Fibroblast of the aortic adventitia (primary cell): ENCODE measurements at places on chromosomes 6 and 20. TPM values are rescaled to one million over a fixed set of nuclear protein-coding genes. Genes with fewer than 3 reads are reported as not detected.
A peak's percentile ranks its signal among the peaks of the same experiment; 100 is the strongest.

DNA sequence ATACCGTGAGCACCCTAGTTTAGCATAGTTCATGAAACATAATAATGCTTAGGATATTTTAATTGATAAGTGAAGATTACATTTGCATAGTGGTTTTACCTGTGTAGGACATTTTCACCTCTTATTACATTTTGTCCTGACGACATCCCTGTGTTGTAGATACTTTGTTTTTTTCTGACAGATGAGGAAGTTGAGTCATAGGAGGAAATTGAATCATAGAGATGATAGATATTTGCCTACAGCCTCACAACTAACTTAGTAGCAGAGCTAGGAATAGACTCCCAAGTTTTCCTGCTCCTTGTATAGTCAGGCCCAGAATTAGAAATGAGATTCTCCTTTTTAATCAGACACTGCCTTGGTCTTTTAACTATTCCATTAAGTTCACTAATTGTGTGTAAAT lies 100.5 kb upstream of the SUPT3H start:
- DNase-seq, result peak; percentile 60

DNA sequence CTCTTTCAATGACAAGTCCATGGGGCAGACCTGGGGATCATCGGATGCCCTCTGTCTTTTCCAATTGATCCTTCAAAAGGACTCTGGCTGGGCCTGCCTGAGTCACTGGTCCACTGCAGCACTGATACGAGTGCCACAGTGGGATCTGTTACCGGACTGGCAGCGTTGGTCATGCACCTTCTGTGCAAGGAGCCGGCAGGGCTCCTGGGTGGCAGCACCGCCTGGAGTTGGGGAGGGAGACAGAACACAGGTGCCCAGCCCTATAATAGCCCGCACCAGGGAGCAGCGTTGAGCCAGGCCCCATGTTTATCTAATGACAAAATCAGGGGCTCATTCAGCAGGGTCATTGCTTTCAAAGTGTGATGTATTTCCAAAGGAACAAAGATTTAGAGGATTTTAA lies 64.2 kb upstream of the NXT1 start:
- no peak for DNase-seq

DNA sequence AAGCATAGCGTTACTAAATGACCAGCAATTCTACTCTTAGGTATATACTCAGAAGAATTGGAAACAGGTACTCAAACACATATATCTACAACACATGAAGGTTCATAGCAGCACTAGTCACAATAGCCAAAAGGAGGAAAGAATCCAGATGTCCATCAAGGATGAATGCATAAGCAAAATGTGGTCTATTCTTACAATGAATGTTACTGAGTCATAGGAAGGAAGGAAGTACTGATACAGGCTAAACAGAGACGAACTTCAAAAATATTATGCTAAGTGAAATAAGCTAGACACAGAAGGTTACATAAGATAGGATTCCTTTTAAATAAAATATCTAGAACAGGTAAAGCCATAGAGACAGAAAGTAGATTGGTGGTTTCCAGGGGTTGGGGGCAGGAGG lies 93.5 kb downstream of the MAP3K7 start:
- peak; percentile 71 for DNase-seq

DNA sequence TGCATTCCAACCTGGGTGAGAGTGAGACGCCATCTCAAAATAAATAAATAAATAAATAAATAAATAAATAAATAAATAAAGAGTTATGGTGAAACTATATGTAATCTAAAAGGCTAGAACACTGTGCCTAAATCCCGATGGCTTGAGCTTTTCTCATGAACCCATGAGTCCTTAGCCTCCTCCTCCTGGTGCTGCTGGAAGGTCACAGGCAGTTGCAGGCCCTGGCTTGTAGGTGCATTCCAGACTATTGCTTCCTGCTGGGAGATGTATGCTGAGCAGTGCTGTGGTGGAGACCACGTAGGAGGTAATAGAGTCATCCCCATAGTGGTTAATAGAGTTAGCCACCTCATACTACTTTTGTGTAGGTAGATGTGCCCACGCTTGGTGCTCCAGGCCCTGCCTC lies 12.5 kb downstream of the PTK7 start:
- no peak for DNase-seq

DNA sequence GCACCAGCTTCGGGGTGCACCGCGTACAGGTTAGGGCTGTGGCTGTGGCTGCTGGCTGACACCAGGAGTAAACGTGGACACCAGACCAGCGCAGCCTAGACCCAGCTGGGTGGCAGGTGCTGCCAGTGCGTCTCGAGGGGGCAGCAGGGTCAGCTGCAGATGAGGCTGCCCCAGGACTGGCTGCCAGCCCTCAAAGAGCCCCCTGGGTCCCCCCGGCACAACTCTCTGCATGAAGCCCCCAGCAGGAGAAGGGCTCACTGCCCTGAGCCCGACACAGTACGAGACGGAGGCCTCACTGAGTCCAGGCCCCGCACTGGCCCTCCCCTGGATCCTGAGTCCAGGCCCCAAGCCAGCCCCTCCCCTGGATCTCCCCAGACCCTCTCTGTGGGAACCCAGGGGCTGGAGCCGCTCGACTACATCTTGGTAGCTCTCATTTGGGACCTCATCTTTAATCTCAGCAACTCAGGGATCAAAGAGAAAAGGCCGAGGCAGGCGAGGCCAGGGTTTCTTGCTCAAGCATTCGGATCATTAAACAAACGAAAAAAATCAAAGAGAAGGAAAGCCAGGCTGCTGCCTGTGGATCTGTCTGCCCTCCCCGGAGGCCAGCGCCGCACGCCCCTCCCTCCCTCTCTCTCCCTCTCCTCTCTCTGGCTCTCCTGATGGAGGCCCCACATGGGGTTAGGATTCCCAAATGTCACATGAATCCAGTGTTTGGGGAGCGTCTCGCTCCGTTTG lies 7.0 kb upstream of the NKAIN4 start:
- no peak for DNase-seq

- no peak for DNase-seq
These were observed 226.6 kb upstream of the MOCS1 start for GRCh38 chr6:40160826-40161225.

GRCh38 chr6:33599413-33599938 lies 19.4 kb upstream of the BAK1 start:
- no peak for DNase-seq

DNA sequence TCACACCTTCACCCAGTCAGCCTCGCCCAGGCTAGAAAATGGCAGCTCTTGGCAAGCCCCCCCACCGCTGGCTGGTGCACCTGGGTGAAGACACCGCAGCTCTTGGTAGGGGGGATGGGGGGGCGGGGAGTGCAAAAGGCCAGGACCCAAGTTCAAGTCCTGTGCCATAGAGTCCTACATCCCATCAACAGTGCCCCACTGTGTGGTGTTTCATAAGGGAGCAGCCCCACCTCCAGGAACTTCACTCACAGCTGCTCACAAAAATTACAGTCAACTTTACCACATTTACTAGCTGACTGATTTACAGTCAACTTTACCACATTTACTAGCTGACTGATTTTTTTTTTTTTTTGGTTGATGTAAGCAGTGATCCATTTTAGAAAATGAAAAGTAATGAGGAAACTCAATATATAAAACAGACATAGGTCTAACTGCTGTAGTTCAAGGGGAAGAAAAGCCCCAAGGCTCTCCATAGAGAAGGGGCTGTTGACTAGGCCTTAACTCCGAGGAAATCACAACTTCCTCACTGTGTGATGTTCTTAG lies 208.9 kb upstream of the SNX9 start:
- no peak for DNase-seq

DNA sequence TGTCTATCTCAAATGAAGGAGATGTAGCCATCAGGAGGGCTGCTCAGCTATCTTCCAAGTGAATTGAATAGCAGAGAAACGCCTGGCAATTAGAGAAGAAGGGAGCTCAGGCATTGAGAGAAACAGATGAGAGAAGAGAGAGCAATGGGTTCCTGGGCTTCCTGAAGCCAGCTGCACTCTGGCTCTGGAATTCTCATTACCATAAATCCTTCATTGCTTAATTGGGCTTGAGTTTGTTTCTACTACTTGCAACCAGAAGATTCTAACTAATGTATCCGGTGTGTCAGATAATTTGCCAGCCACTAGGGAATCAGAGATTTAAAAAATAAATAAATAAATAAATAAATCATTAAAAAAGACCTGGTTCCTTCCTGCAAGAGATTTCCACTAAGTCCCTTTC lies 25.0 kb upstream of the CDKAL1 start:
- DNase-seq, result no peak

GRCh38 chr6:15077961-15078360 lies 167.9 kb upstream of the JARID2 start:
- DNase-seq, result no peak

DNA sequence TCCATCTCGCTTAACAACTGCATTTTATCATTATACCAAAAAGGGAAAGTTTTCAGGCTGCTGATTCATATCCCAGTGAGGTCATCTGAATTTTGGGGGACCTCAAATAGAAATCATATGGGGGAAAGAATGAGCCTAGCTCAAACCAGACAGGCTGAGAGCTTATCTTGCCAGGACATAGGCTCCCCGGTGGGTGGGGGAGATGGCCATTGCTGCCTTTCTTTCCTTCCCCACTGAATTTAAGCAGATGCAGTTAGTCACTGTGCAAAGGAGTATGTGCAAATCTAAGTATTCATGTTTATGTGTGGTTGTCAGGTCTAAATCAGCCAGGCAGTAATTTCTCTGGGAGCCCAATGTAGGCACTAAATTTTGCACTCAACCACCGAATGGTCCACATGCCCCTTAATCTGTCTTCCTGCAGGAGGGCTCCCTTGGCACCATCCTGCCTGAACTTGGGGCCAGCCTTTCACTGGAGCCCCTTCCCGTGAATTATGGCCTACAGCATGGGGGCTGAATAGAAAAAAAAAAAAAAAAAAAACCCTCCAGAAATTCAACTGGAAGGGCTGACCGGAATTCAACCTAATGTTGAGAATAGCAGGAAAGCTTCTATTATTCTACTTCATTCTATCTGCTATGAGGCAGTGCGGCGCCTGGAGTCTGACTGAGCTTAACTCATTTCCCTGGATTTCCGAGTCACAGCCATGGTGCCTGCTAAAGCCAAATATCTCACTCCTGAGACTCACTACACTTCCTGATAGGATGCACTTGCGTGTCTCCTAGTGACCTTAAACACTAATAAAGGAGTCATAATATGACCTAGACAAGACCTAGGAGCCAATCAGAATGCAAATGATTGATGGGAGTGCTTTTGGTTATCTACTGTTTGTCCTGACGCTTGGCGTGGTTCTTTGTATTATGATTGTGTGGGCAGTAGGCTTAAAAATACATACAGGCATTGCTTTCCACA lies 161.5 kb upstream of the HEY2 start:
- peak; percentile 64 for DNase-seq

- peak; percentile 2 for DNase-seq
These were observed 11.6 kb downstream of the GPR31 start for GRCh38 chr6:167146135-167146534.

ABHD16B gene
- not detected in 2 replicates for total RNA-seq

FAM83C gene
- not detected in 2 replicates for total RNA-seq
